ENCODE measurements at places on chromosomes 16 and 17.

GRCh38 chr17:48869821-48870318, 22.7 kb upstream of the ATP5MC1 start:
- no peak for DNase-seq

DNA sequence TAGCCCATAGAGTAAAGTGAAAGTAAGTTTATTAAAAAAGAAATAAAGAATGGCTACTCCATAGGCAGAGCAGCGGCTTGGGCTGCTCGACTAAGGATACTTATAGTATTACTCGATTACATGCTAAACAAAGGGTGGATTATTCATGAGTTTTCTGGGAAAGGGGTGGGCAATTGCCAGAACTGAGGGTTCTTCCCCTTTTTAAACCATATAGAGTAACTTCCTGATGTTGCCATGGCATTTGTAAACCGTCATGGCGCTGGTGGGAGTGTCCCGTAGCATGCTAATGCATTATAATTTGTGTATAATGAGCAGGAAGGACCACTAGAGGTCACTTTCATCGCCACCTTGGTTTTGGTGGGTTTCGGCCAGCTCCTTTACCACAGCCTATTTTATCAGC, 13.3 kb upstream of the GAS7 start:
- no peak for DNase-seq

- DNase-seq, result no peak
Measured at GRCh38 chr17:76337413-76337777, 16.3 kb downstream of the PRPSAP1 start.

GRCh38 chr16:87993901-87994300, 42.7 kb downstream of the BANP start:
- no peak for DNase-seq

GRCh38 chr16:13344001-13344400, 442.6 kb downstream of the SHISA9 start:
- DNase-seq, result no peak

DNA sequence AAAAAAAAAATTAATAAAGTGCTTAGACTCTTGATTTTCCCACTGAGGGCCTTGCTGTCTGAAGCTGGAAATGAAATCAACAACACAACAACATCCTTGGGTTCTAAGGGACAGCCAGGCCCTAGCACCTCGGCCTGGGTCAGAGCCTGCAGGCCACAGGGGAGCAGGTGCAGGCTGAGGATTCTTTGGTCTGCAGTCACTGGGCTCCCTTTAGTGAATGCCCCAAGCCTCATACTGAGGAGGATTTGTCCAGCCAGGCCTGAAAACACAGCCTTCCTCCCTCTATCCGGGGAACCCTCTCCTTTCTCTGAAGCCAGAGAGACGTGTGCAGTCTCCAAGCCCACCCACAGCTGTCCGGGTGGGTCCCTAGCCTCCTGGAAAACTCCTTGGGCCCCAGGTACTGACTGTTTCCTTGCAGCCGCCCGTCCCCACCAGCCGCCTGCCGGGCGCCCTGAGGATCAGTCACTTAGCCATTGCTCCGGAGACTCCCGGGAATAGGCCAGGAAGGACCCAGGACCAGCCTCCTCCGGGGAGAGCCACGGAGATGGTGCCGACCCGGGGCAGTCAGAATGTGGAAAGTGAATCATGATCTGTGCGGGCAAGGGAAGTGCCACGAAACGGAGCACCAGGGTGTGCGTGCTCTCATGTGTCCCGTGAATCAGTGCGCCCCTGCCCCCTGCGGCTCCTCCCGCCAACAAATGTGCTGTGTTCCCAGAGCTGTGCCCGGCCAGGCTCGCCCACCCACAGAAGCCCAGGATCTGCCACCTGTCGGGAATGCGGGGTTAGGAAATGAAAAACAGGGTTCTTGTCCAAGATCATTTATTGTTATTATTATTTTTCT, 91.0 kb downstream of the RTN4RL1 start:
- DNase-seq, result no peak

- no peak for DNase-seq
Measured at GRCh38 chr16:49527611-49528010, 154.0 kb downstream of the C16orf78 start.

GRCh38 chr17:75820094-75821080, 23.8 kb downstream of the UNC13D start:
- DNase-seq, result no peak

DNA sequence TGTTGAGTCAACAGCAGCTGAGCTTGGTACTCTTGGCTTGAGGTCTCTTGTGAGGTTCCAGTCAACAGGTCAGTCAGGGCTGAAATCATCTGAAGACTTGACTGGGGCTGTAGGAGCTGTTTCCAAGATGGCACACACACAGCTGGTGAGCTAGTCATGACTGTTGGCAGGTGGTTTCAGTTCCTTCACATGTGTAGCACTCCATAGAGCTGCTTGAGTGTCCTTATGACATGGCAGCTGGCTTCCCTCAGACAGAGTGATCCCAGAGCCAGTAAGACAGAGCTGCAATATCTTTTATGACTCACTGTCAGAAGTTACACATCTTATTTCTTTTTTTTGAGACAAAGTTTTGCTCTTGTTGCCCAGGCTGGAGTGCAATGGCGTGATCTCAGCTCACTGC, 19.5 kb upstream of the GAS7 start:
- DNase-seq, result no peak

GRCh38 chr16:59042301-59042700, 308.2 kb upstream of the GOT2 start:
- no peak for DNase-seq

DNA sequence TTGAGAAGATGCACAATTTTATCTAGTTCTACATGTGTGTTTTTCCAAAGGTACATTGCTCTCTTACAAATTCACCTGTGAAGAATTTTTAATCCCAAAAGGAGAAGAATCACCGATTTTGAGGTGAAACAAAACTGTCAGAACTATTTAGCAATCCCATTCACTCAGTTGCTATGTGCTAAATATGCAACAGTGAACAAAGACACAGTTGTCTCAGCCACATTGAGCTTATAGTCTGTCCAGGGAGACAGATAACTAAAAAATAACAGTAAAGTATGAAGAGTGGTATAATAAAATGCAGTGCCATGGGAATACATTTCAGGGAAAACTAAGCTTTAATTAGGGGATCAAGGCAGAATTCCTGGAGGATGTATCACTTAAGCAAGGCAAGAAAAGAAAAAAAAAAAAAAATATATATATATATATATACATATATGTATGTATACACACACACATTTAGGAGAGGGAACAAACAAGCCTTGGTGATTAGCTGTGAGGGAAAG, 110.4 kb downstream of the SPAG9 start:
- no peak for DNase-seq

DNA sequence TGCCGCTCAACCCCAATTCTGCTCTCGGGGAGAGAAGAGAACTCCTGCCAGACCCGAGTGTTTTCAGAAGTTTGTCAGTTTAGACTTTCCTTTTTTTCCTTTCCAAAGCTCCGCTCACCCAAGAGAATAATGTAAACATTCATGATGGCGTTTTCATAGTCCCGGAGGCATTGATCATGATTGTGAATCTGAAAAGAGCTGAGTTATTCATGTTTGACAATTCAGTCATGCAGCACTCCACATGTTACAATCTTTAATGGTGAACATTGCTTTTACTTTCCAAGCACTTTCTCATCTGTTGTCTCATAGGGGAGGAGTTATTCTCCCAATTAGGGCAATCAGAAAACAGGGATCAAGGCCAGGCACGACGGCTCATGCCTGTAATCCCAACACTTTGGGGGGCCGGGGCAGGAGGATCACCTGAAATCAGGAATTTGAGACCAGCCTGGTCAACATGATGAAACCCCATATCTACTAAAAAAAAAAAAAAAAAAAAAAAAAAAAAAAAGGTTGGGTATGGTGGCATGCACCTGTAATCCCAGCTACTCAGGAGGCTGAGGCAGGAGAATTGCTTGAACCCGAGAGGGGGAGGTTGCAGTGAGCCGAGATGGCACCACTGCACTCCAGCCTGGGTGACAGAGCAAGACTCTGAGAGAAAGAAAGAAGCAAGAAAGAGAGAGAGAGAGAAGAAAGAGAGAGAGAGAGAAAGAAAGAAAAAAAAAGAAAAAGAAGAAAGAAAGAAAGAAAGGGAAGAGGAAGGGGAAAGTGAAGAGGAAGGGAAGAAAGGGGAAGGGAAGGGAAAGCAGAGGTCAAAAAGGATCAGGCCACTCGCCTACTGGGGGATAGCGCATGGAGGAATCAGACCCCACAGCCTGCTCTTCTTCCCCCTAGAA, 70.0 kb upstream of the TNRC6C start:
- no peak for DNase-seq

DNA sequence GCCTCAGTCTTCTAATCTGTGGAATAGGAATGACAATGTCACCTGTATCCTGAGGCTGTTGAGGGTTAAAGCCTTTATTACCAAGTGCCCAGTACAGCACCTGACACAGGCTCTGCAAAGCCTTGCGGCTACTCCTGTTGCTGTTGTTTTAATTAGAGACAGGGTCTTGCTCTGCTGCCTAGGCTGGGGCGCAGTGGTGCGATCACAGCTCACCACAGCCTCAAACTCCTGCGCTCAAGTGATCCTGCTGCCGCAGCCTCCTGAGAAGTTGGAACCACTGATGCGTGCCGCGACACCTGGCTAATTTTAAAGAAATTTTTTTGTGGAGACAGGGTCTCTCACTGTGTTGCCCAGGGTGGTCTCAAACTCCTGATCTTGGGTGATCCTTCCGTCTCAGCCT, 5.4 kb downstream of the GSE1 start:
- no peak for DNase-seq

- DNase-seq, result peak; percentile 51
Measured at GRCh38 chr16:53504665-53505064, 1.7 kb upstream of the AKTIP start.

GRCh38 chr16:28072087-28072486, 8.6 kb upstream of the GSG1L start:
- DNase-seq, result no peak

GRCh38 chr16:85420501-85421337, 192.4 kb upstream of the GSE1 start:
- DNase-seq, result peak; percentile 71
